ENCODE measurements at places on chromosomes 5 and 9.

DNA sequence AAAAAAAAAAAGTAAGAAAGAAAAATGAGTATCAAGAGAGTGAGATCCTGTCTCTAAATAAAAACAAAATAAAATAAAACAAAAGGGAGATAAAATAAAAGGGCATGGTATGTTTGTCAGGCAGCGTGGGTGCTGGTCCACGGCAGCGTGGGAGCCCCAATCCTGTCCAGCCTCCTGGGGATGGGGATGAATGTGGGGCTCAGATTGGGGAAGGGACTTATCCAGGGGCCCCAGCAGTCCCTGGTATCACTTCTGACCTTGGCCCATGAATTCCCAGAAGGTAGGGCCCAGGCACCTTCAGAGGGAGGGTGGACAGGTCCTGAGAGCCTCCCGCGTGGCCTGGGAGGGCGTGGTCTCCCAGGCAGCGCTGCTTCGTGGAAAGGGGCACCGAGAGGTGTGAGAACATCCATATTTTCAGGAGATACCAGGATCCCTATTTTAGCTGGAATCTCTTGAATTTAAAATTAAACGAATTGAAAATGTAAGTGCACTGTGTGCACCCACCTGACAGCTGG lies 71.2 kb downstream of the ZNF354C start:
- DNase-seq: no peak

DNA sequence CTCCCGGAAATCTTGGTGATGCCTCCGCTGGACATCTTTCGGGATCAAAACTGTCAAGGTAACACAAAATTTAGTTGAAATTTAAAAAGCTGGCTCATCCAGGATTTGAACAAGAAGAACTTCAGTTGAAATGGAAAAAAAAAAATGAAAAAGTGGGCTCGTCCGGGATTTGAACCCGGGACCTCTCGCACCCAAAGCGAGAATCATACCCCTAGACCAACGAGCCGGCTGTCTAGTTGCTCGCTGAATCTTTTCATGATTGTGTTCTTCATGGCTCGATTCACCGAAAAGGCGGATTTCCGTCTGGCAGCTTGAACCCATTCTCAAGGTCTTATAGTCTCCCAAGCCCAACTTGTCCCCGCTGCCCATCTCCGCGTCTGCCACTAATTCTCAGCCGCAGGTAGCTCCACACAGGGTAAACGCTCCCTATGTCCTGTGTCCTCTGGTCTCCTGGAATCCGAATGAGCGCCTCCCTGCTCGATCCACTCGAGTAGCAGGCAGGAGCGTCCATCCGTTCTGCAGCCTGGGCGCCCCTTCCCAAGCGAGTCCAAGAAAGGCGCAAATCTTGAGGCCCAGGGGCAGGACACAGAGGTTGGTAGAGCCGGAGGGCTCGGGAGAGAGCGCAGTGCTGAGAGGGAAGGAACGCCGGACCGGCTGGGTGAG lies 16.2 kb downstream of the TRIM7 start:
- peak; percentile 67 for DNase-seq

GRCh38 chr9:114602620-114603019 lies 8.5 kb upstream of the TMEM268 start:
- no peak for DNase-seq

- no peak for DNase-seq
Observed at GRCh38 chr9:92740009-92740408, 24.6 kb downstream of the BICD2 start.

GRCh38 chr9:33690143-33690933 lies 105.0 kb upstream of the PRSS3 start:
- no peak for DNase-seq

- no peak for DNase-seq
Observed at GRCh38 chr5:120073722-120074121, 390.4 kb upstream of the PRR16 start.

DNA sequence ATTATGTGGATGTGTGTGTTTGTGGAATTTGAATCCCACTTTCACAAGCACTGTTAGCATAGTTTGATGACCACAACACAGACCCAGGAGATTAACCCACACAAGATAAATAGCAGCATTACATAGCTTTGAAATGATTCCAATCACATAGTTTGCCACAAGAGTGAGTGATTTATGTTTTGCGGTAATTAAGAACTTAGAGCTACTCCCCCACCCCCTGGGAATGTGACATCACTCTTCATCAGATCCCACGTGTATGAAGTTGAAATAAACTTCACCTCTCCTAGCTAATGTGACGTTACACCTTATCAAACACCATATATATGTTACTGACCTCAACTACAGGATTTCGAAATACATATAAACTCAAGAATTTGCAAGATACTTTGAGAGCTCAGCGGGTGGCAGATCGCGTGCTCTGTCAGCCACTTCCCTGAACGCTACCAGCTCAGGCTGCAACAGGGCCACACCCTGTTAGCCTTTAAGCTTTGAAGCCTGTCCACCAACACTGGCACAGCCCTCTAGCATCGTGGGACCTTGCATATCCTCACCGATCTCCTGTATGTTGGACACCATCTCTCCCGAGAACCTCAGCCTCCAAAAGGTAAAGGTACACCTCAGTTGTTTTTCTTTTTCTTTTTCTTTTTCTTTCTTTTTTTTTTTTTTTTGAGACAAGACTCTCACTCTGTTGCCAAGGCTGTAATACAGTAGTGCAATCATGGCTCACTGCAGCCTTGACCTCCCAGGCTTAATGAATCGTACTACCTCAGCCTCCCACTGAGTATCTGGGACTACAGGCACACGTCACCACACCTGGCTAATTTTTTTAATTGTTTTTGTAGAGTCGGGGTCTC lies 1.7 kb upstream of the AGTPBP1 start:
- no peak for DNase-seq

All from activated gamma-delta T cell treated with Interleukin-2 at 50 U/mL for 16 hours (primary cell).